Activated CD4-positive, alpha-beta memory T cell treated with anti-CD3 and anti-CD28 coated beads, Interleukin-2, amount 10 ng/mL, durations not matched to agents 7 days and 5 days (primary cell): ENCODE measurements at places on chromosomes 16 and 17.

DNA sequence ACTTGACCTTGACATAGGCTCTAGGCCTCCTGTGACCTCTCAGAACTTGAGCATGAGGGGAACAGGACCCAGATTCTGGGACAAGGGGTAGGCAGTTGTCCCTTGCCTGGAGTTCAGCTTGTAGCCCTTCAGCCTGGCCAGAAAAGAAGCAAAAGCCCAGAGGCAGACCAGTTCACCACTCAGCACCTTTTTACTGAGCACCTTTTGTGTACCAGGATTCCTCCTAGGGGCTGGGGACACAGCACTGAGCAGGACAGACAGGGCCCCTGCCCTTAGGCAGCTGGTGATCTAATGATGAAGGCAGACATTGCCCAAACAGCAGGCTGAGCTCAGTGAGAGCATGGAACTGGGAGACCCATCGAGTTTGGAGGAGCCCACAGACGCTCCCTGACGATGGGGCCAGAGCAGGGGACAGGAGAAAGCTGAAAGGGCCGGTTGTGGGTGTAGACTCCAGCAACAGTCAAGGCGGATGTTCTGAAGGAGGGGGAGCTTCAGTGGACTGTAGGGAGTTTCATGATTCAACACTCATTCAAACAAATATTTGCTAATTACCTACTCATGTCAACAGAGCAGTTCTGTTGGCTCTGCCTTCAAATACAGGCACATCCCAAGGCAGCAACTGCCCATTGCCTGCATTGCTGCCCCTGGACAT, 32.0 kb downstream of the SBK1 start:
- DNase-seq: no peak

- DNase-seq: no peak
Measured at GRCh38 chr17:82375359-82376041, 3.9 kb downstream of the UTS2R start.

- DNase-seq: no peak
Measured at GRCh38 chr17:5164436-5164835, 27.2 kb downstream of the ZNF594 start.

DNA sequence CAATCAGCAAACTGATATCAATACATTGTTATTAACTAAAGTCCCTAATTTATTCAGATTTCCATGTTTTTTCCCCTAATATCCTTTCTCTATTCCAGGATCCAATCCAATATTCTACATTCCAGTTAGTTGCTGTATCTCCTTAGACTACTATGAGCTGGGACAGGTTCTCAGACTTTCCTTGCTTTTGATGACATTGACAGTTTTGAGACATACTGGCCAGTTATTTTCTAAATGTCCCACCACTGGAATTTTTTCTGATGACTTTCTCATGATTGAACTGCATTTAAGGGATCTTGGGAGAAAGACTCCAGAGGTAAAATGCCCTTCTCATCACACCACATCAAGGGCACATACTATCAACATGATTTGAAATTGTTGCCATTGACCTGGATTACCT, 177.1 kb upstream of the MAF start:
- no peak for DNase-seq

- DNase-seq: no peak
Measured at GRCh38 chr17:27367121-27367981, 73.4 kb downstream of the WSB1 start.

DNA sequence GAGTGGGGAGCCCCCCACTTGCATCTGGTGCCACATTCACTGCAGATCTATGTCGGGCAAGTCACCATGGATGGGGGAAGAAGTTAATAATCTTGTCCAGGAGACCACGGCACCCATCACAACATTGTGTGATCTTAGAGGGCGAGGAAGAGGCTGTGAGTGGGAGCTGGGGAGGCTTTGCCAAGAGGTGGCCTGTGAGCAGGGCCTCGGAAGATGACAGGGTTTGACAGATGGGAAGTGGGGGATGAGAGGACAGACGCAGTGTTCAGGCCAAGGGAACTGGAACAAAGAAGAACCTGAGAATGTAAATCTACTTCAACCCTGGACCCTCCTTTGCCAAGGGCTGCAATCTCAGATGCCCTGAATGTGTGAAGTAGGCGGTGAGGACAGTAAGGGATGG, 12.4 kb downstream of the ACE start:
- no peak for DNase-seq

DNA sequence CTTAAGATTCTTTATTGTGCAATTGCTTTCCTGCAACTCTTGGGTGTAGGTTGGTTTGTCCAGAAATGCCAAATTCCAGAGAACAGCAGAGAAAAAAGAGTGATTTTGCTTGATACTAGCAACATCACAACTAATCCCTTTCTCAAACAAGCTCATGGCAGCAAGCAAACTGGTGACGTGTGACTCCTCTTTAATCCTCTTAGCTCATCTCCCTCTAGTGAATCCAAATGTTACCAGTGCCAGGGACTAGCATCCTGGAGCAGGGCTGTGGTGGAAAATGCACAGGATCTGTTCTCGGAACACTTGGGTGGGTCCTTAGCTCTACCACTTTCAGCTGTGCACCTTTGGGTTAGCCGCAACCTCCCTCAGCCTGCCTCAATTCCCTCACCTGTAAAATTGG, 204.0 kb upstream of the CCL2 start:
- no peak for DNase-seq

DNA sequence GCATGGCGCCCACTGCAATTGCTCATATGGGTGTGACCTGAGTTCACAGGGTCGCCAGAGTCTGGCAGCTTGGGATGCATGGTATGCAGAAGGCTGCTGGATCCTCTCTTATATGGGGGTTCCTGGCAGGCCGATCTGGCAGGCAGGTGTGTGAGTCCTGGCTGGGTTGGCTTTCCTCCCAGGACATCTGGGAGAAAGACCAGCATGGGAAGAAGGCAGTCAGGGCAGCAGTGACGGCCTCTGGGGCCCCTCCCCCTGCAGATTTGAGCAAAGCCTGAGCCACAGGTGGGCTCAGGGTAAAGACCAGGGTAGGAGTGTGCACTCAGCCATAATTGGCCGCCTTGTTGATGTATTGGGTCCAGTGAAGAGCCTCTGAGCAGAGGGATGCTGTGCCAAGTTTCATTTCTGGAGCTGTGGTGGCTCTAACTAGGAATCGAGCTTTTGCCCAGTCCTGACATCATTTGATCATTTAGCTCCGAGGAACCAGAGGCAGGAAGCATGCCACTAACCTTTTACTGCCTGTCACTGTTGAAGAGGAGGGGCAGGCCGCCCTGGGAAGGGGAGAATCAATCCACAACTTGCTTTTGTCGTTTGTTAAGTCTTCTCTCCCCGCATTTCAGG, 174.3 kb downstream of the CCDC182 start:
- no peak for DNase-seq

DNA sequence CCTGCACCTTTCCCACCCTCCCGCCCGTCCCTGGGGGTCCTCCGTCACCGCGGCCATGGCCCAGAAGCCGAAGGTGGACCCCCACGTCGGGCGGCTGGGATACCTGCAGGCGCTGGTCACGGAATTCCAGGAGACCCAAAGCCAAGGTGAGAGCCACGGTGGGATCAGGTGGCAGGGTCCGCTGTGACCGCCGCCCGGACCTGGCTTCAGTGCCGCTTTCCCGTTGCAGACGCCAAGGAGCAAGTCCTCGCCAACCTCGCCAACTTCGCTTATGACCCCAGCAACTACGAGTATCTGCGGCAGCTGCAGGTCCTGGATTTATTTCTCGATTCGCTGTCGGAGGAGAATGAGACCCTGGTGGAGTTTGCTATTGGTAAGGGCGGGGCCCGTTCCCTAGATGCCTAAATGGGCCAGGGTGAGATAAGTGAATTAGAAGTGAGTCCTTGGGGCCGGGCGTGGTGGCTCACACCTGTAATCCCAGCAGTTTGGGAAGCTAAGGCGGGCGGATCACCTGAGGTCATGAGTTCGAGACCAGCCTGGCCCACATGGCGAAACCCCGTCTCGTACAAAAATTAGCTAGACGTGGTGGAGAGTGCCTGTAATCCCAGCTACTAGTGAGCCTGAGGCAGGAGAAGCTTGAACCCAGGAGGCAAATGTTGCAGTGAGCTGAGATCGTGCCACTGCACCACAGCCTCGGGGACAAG, 617 bp downstream of the ARMC7 start:
- no peak for DNase-seq

GRCh38 chr17:1557355-1558095, 5.1 kb downstream of the PITPNA start:
- DNase-seq: no peak

DNA sequence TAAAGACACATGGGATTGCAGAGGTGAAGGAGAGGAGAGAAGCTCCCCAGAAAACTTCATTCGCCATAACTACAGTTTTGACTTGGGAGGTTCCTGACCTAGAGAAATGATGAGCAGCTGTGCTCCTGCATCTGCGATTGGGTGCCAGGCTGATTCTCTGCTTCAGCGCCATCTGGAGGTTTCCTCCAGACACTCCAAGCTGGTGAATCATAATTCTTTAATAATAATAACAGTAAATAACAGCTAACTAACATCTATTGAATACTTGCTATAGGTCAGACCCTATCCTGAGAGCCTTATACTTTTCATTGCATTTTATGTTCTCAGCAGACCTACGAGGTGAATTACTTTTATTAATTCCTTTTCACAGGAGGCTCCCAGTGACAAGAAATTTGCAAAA, 575.8 kb downstream of the TOX3 start:
- DNase-seq: no peak

DNA sequence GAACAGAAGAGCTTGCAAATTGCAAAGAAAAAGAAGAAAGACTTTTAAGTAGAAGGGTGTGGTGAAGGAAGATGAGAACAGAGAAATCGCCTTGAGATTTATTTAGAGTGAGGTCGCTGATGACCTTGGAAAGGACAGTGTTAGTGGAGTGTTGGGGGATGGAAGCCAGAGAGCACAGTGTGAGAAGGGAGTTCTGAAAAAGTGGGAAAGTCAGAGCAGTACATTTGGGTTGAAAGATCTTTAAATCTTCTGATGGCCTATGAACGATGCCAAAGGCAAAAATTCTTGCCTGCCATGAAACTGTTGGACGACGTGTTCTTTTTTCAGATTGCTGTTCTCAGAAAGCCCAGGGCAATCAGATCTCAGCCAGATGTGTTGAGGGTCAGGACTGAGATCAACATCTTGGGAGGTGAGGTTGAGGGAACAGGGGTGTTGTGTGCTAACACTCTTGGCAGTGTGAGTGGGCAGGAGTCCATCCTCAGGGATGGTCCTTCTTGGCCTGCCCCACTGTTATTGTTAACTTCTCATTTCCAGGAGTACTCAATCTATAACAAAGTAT, 330.1 kb downstream of the MAP2K6 start:
- DNase-seq: no peak

GRCh38 chr16:58614860-58615259, 14.8 kb downstream of the CNOT1 start:
- DNase-seq: no peak

DNA sequence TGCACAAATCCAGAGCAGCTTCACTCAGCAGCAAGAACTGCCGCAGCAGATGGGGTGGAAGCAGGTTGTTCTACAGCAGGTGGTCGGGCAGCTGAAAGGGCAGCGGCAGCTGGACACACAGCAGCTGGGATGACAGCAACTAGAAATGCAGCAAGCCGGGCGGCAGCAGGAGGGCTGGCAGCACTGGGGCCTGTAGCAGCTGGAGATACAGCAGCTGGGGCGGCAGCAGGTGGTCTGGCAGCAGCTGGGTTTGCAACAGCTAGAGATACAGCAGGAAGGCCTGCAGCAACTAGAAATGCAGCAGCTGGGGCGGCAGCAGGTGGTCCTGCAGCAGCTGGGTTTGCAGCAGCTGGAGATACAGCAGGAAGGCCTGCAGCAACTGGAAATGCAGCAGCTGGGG, 460 bp downstream of the KRTAP4-3 start:
- no peak for DNase-seq
